ENCODE measurements at places on chromosomes 5 and 9.

DNA sequence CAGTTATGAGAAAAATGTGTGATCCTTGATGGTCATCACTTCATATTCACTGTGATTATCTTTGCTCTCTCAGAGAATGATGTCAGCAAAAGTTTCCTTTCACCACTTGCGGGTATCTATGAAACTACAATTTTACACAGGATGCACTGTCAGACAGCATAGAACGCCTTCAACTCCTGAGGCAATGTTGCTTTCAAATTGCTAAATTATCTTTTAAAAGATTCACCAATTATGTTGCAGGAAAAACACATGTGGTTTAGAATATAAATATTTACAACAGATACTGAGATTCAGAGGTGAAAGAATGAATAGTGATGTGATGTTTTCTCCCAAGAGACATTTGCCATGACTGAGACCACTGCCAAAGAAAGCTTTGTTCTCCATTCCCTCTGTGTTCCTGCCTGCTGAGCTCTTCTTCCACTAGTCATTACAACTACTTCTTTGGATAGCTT is 879.8 kb upstream of the DMAC1 start:
- DNase-seq, result no peak

GRCh38 chr9:100579665-100580064 is 1.8 kb downstream of the CAVIN4 start:
- no peak for DNase-seq

DNA sequence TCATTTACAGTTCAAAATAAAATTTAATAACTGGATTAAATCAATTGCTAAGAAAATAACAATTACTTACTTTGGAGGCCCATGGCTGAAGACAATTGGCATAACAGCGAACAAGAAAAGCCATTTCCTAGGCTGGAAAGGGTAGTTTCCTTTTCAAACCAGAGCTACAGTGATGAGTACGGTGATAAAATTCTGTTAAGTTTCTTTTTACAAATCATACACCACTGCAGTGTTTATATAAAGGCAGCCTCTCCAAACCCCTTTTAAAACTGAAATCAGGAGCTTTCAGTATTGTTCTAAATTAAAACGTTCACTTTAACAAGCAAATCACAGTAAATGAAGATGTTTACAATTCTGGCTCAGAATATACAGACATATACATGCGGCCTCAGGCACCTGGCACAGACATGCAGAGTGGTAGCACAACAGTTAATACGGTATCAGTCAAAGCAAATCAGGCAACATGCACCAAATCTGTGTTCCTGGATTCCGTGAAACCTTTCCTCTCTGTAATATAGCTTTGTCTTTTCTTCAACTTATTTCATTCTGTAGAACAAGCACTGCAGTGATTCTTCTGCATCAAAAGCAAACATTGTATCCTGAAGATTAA is 102.9 kb downstream of the RAPGEF6 start:
- no peak for DNase-seq

GRCh38 chr5:150163547-150164059 is 3.0 kb upstream of the CDX1 start:
- DNase-seq, result no peak

GRCh38 chr9:36276781-36277181 is 18.5 kb upstream of the GNE start:
- no peak for DNase-seq

- no peak for DNase-seq
These were observed 98.6 kb upstream of the SLC25A48 start for GRCh38 chr5:135735831-135736230.

- no peak for DNase-seq
These were observed 1018.3 kb downstream of the CDH12 start for GRCh38 chr5:21834863-21835262.

DNA sequence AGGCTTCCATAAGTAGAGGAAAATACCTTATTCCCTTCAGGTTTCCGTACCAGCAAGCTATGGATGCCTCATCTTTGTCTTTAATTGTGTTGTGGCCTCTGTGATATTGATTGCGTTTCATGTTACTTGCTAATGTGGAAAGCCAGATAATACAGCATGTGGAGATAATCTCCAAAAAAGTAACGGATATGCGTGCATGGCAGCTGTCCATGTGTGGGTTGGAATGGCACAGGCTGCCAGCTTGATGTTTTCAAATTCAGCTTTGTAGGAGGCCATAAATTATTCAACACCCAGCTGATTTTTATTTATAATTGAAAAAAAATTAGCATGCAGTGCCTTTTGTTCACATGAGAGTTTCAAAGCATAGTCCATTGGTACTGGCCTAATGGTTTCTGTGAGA is 144.9 kb downstream of the GIN1 start:
- DNase-seq, result no peak

GRCh38 chr5:18091758-18092157 is 457.5 kb downstream of the TAF11L14 start:
- DNase-seq, result no peak

DNA sequence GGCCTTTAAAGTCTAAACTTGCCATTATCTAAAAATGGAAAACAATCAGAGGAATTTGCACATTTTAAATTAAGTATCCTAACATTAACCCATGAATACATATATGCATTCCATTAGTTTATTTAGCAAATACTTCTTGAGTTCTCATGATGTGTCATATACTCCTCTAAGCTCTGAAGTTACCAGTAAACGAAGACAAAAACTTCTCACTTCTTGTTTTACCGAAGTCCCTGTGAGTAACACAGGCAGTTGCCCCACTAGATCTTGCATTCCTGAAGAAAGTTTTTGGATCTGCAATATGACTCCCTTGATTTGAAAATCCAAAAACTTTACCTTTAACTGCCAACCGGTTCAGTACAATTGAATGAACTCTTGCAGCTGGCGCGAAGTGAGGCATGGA is 439.0 kb upstream of the MPDZ start:
- DNase-seq, result no peak

DNA sequence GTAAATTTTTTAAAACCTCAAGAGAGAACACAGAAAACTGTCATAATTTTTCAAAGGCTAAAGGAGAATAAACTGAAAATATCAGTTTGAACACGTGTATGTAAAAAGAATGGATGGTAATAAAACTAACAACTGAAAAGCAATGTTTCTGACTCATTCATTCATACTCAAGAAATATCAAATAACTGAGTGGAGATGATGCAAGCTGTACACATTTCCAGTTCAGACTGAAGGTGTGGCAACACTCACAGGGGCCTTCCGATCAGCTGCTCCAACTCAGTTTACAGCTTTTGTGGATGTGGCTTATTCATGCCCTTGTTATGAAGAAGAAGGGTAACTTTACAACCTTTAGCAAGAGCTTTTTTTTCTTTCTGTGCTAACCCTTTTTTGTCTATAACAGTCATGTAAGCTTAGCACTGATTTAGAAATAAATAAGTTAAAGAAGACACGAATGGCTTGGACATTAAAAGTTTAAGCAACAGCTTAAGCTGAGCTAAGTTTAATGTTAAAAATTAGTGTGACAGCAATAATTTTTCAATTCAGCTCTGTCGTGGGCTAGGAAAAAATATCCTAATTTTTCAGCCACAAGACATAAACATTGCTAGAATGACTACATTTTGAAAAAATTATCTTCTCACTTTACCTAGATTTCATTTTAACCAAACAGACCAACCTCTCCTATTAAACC is 453.5 kb downstream of the RAB3C start:
- DNase-seq, result peak; percentile 47

GRCh38 chr5:6026766-6027406 is 351.5 kb downstream of the MED10 start:
- no peak for DNase-seq

DNA sequence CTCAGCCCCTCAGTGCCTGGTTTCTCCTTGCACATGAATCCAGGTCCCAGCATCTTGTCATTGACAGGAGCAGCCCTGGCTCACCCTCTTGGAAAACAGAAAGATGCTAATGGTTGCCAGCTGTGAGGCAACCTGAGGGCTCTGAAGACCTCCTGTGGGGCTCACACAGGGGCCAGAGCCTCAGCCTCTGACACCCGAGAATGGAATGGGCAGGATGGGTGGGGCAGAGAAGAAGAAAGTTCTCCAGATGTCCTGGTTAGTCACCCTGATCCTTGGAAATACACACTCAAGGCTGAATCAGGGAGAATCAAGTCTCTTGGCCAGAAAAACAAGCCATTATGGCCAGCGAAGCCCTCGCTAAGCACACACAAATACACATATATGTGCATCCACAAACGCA is 32.3 kb upstream of the SPATA31E1 start:
- DNase-seq, result no peak

DNA sequence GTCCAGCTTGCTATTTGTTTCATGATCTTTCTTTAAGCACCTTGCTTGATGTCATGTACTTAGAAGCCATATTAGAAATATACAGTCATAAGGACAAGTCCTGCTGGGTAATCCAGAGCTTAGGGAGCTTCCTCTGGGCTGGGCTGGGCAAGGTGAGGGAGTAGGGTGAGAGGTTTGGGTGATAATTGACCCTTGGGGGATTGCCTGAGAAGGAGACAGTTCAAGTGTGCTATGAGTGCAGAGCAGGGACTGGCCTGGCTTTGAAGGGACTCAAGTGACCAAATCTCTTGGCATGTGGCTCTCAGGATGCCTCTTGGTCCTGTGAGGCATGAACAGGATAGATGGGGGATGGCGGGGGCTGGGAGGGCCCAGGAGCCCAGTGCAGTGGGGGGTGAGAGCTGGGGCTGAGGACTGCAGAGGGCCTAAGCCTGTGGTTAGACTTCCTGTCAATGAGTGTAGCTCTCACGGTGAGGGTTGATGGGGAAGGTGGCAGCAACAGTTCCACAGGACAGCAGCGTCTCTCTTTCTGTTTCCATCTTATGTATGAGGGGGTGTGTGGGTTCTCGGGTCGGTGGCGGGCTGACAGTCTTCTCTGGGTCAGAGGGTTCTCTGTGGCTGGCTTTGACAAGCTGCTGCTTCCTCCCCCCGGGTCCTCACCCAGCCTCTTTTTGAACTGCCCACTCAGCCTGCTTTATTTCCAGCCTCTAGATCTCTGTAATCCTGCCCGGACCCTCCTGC is 53.5 kb downstream of the RGS3 start:
- peak; percentile 25 for DNase-seq

GRCh38 chr5:92460505-92460904 is 1077.4 kb upstream of the ARRDC3 start:
- DNase-seq, result no peak

DNA sequence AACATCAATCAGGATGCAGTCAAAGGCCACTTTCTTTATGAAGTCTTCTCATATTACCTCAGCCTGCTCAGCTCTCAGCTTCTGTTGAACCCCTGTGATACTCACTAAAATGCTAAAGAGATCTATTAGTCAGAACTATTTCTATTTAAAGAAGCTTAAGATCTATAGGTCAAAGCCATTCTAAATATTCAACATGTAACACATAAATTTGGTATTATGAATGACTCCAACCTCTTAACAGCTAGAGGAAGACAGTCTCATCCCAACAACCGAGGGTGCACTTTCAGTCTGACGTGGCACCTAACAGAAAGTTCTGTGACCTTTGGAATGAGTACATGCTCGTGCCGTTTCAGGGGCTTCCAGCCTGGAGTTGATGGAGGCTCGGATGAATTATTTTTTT is 301.5 kb upstream of the VLDLR start:
- DNase-seq, result no peak

GRCh38 chr5:88190106-88190834 is 78.4 kb downstream of the TMEM161B start:
- no peak for DNase-seq

- no peak for DNase-seq
These were observed 47.8 kb upstream of the IER5L start for GRCh38 chr9:129225815-129226214.

DNA sequence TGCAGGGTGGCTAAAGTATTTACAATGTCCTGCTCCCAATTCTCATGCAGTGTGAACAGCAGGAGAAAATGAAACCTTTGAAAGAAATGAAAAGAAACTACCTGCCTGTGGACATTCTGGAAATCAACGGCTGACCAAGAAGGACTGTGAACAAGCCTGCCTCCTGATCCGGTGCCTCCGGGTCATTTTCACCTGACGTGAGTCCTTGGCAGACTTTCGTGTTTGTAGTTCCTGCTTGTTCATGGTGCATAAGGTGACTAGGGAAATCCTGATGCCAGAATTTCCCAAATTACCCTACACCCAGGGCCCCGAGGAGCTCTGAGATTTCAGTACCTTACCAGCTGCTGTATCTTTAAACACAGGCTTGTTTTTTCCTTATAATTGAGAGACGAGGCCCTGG is 317.5 kb downstream of the TLE1 start:
- DNase-seq, result no peak

- DNase-seq, result no peak
These were observed 35.7 kb downstream of the ANGPTL2 start for GRCh38 chr9:127086771-127087170.

DNA sequence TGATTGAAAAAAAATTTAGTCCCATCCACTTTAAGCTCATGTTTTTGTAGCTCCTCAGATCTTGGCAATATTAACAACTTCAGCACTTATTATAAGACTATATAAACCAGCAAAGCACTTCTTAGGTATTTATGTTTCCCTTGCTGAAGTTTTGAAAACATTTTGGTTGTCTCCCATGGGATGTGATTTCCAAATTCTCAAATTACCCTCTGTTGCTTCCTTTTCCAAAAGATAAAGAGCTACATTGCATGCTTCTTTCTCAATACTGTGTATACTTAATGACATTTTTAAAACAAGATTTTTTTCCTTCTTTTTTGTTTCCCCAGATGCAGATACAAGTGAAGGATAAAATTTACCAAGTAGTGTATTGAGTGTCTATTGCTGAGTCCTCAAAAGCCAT is 567.1 kb downstream of the CSNK1G3 start:
- DNase-seq, result no peak

DNA sequence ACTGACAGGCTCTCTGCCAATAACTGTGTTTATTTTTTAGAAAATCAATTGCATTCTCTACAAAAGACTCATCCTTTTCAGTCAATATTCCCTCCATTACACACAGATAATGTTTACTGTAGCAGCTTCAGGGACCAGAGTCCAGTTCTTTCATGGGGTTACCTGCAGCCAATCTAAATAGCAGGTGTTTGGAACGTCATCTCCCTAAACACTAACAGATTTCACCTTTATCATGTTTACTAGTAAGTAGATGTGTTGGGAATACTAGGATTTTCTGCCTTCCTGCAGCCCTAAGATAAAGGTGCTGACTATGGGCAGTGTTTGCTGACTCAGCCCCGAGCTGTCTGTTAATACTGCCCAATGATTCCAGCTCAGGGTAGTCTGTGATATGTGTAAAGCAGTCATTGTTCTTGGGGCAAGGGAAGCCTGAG is 447.0 kb downstream of the KIF4B start:
- no peak for DNase-seq

- DNase-seq, result no peak
These were observed 20.3 kb downstream of the C9orf153 start for GRCh38 chr9:86238861-86239770.

DNA sequence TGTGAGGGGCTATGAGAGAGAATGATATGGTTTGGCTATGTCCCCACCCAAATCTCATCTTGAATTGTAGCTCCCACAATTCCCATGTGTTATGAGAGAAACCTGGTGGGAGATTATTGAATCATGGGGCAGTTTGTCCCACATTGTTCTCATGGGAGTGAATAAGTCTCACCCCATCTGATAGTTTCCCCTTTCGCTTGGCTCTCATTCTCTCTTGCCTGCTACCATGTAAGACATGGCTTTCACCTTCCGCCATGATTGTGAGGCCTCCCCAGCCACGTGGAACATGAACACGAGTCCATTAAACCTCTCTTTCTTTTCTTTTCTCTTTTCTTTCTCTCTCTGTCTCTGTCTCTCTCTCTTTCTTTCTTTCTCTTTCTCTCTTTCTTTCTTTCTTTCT is 743.4 kb upstream of the CTNND2 start:
- no peak for DNase-seq

- no peak for DNase-seq
These were observed 590.9 kb downstream of the PRELID2 start for GRCh38 chr5:145244251-145244650.

All from RPMI8226 (cell line).